Hematopoietic multipotent progenitor cell treated with erythropoietin and hydrocortisone succinate and interleukin-3 and kit ligand, for 6 days (in vitro differentiated cells): ENCODE measurements at places on chromosomes 16 and 17.

DNA sequence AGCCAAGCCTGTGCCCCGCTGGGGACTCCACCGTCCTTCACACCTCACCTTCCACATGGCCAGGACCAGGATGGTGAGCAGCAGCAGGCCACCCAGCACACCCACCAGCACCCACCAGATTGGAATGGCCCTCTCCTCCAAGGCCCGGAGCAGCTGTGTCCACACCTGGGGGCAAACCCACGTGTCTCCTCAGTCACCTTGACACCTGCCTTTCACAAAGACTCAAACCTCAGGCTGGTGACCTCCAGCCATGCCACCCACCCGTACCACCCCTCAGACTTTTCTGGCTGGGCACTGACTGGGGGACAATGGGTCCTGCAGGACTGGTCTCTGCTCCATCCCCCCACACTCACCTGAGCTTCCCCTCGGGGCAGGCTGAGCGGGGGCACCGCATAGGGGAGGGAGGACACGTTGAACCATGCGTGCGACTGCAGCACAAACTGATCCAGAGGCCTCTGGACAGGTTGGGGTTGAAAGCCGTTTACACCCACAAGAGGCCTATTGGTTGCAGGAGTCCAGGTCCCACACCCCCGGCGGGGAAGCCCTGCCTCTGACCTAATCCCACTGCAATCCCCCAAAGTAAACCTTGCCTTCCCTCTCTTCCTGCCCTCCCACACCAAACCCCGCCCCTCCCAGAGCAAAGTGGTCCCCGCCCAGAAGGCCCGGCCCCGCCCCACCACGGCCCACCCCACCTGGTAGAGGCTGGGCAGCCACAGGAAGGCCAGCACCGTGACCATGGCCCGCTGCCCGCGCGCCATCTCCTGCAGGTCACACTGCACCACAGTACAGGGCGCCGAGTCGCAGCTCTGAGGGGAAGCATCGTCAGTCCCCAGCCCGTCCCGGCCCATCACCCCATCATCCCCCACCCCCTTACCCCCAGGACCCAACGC is 10.9 kb upstream of the FAM171A2 start:
- DNase-seq = no peak

GRCh38 chr17:56148333-56148732 is 4.9 kb upstream of the ANKFN1 start:
- DNase-seq = no peak

DNA sequence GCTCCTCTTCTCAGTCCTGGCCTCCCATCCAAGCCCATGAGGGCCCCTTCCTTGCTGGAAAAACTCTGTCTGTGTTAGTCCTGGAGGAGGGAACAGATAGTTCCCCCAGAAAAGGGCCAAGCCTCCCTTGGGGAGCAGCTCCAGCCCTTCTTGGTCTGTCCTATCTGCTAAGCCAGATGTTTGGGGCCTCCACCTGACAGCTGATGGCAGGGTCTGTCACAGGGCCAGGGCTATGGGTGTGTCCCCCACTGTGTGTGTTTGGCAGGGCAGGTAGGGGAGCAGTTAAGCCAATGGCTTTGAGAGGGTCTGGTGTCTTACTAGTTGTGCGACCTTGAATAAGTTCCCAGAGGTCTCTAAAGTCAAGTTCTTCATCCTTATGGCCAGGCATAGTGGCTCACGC is 13.6 kb upstream of the SLC4A1 start:
- DNase-seq = peak; percentile 92

DNA sequence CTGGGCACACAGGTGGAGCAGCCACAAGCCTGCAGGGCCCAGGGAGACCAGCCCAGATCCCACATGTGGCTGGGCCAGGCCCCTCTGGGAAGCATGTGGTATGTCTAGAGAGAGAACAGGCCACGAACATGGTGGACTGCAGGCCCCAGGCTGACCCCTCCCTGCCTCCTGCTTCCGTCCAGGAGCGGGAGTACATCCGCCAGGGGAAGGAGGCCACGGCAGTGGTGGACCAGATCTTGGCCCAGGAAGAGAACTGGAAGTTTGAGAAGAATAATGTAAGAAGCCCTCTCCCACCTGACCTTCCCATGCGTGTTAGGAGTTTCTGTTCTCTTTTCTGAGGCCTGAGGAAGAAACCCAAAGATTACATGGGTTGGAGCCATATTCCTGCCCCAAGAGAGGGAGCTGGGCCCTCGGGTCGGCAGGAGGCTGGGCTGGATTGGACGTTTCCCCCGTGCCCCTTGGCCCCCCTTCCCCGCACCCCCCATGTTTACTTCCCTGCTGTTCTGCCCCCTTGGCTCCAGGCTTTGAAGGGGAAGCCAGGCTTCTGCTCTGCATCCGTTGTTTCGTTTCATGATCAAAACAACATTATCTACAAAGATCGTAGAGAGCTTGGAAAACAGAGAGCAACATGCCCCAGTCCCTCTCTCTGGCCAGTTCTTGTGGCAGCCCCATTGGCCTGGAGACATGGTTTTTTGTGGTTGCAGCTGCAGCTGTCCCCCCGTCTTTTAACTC is 5.7 kb upstream of the TCAP start:
- DNase-seq = no peak

- DNase-seq = no peak
Observed at GRCh38 chr16:2773188-2773968, 3.7 kb downstream of the ELOB start.
